Type B pancreatic cell (in vitro differentiated cells): ENCODE measurements at places on chromosomes 6 and 20. TPM values are rescaled to one million over a fixed set of nuclear protein-coding genes. Genes with fewer than 3 reads are reported as not detected.

The CAPN11 gene
- not detected in 2 replicates for total RNA-seq

The BANF2 gene
- total RNA-seq, result not detected in 2 replicates

The SLC22A2 gene
- not detected in 2 replicates for total RNA-seq

The NPBWR2 gene
- total RNA-seq, result not detected in 2 replicates

The ZMYND8 gene
- total RNA-seq, result 38.9 and 58.9 TPM in 2 replicates

The TCF15 gene
- 0.94 TPM in 1 of 2 replicates, not detected in the other for total RNA-seq

The UNC93A gene
- total RNA-seq, result 3.7 and 11.2 TPM in 2 replicates

The BCAS1 gene
- total RNA-seq, result 10.7 and 43.3 TPM in 2 replicates

DNA sequence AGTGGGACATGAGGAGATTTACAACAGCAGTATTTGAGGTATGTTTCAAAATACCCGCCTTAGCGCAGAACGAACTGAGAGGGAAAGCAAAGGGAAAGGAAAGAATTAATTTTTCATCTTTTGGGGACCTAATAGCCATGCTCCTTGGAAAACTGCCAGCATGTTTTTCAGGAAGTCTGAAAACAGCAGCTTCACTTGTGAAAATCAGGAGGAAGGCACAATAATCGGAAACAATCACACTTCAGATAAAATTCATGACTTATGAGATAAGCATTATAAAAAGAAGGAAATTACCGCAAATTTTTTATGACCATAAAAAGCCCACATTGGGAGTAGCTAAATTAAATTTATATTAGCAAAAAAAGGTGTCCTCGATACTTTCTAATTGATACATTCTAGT is 541.1 kb downstream of the HAO1 start:
- no peaks in the 10 kb centered on the region for H3K4me1 ChIP-seq
- H3K27me3 ChIP-seq, result no peaks in the 10 kb centered on the region
- no peak overlapping the region for H3K4me3 ChIP-seq
- H3K27ac ChIP-seq, result no peak overlapping the region
- H3K36me3 ChIP-seq, result no peaks in the 10 kb centered on the region

- H3K27ac ChIP-seq, result no peak overlapping the region
- no peaks in the 10 kb centered on the region for H3K36me3 ChIP-seq
- H3K4me1 ChIP-seq, result no peaks in the 10 kb centered on the region
- no peak overlapping the region for H3K4me3 ChIP-seq
- peaks cover 2% of the 10 kb centered on the region for H3K27me3 ChIP-seq
These were observed 14.7 kb downstream of the DPPA5 start for GRCh38 chr6:73339340-73339739.

- no peak for DNase-seq
- H3K4me1 ChIP-seq, result peaks cover 18% of the 10 kb centered on the region
- peak overlapping the region; percentile 1 for H3K27ac ChIP-seq
- no peaks in the 10 kb centered on the region for H3K27me3 ChIP-seq
- no peak overlapping the region for H3K4me3 ChIP-seq
These were observed 17.2 kb upstream of the DST start for GRCh38 chr6:56659721-56660380.

- peak overlapping the region; percentile 84 for H3K27ac ChIP-seq
- peaks cover 3% of the 10 kb centered on the region for H3K36me3 ChIP-seq
- no peaks in the 10 kb centered on the region for H3K27me3 ChIP-seq
- H3K4me1 ChIP-seq, result peaks cover 6% of the 10 kb centered on the region
These were observed 774 bp upstream of the SFT2D1 start for GRCh38 chr6:166343150-166343487.

- no peak for DNase-seq
- no peaks in the 10 kb centered on the region for H3K27me3 ChIP-seq
- peaks cover 16% of the 10 kb centered on the region for H3K4me1 ChIP-seq
- no peak overlapping the region for H3K27ac ChIP-seq
These were observed 10.3 kb downstream of the FILIP1 start for GRCh38 chr6:75483136-75483952.

DNA sequence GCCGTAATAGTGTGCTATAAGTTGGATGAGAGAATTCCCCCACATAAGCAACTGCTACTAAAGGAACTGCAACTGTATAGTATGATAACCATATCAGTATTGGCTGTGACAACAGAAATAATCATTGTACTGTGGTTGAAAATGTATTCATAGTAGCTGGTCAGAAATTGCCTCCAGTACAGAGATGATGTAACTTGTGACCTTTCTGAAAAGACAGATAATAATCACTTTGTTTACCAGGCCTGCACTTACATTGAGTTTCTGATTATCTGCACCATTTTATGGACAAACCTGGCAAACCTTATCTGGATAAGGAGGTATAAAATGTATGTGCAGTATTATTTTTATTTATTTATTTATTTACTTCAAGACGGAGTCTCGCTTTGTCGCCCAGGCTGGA is 19.0 kb downstream of the CFAP206 start:
- peaks cover 2% of the 10 kb centered on the region for H3K36me3 ChIP-seq
- H3K4me1 ChIP-seq, result peaks cover under 1% of the 10 kb centered on the region
- H3K4me3 ChIP-seq, result no peak overlapping the region
- no peak overlapping the region for H3K27ac ChIP-seq
- H3K27me3 ChIP-seq, result no peaks in the 10 kb centered on the region

DNA sequence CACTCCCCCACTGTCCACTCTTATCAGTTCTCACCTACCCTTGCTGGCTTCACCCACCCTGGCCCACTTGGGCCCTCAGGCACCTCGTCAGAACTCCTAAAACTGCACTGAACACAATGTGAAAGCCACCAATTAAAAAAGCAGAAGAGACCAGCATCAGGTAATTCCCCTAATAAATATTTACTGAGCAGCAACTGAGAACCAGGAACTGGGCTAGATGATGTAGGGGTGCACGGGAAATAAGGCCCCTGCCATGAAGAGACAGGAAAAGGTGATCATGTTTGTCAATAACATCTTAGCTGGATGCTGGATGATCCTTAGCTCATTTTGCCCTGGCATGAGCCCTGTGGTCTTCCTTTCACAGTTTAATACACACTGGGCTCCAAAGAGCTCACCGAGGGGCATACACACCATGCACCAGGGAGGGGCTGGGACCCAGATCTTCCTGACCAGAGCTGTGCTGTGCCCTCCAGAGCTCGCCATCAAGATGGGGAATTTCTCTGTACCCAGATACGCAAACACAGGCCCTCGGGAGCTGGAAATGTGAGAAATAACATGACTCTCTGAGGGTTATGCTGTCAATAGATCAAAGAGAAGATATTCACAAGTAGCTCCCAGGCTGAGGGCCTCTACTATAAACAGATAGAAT is 113.6 kb upstream of the SLC22A16 start:
- H3K36me3 ChIP-seq, result no peaks in the 10 kb centered on the region
- H3K27me3 ChIP-seq, result peaks cover 12% of the 10 kb centered on the region

DNA sequence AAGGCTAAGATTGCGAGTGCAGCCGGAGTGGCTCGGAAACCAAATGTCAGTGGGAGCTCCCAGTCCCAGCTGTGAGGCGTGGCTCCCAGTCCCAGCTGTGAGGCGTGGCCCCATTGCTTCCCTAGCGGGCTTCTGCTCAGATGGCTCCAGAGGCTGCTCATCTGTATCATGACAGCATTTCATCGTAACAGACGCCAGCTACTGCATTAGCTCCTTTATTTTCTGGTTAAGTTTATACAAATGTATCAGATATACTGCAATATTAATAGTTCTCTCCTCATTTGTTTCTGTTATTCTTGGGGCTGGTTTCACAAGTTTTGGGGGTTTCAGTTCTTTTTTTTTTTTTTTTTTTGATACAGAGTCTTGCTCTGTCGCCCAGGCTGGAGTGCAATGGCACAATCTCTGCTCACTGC is 34.7 kb upstream of the TBXT start:
- no peaks in the 10 kb centered on the region for H3K36me3 ChIP-seq
- no peak for DNase-seq
- H3K27me3 ChIP-seq, result peaks cover 28% of the 10 kb centered on the region
- no peak overlapping the region for H3K4me3 ChIP-seq
- no peak overlapping the region for H3K27ac ChIP-seq

DNA sequence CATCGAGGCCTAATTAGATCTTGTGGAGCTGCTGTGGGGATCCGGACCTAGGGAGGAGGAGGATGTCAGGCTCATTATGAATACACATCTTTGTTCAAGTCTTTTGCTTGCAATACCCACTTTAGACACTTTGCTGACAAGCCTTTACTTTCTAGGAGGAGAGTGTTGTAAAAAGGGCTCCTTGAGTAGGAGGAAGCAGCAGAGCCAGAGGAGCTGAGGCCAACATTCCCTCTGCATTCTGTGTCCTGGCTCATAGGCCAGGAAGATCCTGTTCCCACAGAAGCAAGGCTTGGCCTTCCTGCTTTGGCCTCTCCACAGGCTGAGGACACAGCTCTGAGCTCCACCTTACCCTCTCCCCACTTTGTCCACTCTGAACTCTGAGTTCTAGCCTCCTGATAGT is 67.1 kb downstream of the TPD52L1 start:
- no peak overlapping the region for H3K4me3 ChIP-seq
- H3K36me3 ChIP-seq, result peaks cover 4% of the 10 kb centered on the region
- H3K27me3 ChIP-seq, result no peaks in the 10 kb centered on the region
- no peak for DNase-seq
- H3K27ac ChIP-seq, result no peak overlapping the region

DNA sequence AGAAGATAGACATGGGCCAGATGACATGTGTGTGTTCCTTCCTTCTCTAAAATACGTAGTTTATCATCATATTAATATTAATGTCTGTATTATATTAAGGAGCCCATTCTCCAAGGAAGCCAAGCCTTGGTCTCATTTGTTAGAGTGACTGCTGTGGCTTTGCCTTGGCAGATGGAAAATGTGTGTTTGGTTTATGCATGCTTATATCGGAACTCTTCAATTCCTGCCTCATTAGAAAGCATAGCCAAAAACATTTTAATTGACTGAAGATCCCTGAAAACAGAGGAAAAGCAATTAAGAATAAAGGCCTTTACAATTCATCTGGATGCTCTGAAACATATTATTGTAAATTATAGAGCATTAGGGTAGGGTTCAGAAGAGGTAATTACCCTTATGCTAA is 106.4 kb downstream of the COL9A1 start:
- no peak overlapping the region for H3K4me3 ChIP-seq
- no peak overlapping the region for H3K27ac ChIP-seq
- H3K36me3 ChIP-seq, result no peaks in the 10 kb centered on the region
- no peak for DNase-seq

- no peak for DNase-seq
- no peaks in the 10 kb centered on the region for H3K27me3 ChIP-seq
- no peaks in the 10 kb centered on the region for H3K4me1 ChIP-seq
These were observed 10.8 kb downstream of the SLC4A11 start for GRCh38 chr20:3227936-3228749.

- peak overlapping the region; percentile 70 for H3K4me3 ChIP-seq
- no peaks in the 10 kb centered on the region for H3K27me3 ChIP-seq
- H3K36me3 ChIP-seq, result no peaks in the 10 kb centered on the region
- peak overlapping the region; percentile 45 for H3K27ac ChIP-seq
- H3K4me1 ChIP-seq, result peaks cover 12% of the 10 kb centered on the region
These were observed 93.3 kb downstream of the GPX5 start for GRCh38 chr6:28618898-28619555.

DNA sequence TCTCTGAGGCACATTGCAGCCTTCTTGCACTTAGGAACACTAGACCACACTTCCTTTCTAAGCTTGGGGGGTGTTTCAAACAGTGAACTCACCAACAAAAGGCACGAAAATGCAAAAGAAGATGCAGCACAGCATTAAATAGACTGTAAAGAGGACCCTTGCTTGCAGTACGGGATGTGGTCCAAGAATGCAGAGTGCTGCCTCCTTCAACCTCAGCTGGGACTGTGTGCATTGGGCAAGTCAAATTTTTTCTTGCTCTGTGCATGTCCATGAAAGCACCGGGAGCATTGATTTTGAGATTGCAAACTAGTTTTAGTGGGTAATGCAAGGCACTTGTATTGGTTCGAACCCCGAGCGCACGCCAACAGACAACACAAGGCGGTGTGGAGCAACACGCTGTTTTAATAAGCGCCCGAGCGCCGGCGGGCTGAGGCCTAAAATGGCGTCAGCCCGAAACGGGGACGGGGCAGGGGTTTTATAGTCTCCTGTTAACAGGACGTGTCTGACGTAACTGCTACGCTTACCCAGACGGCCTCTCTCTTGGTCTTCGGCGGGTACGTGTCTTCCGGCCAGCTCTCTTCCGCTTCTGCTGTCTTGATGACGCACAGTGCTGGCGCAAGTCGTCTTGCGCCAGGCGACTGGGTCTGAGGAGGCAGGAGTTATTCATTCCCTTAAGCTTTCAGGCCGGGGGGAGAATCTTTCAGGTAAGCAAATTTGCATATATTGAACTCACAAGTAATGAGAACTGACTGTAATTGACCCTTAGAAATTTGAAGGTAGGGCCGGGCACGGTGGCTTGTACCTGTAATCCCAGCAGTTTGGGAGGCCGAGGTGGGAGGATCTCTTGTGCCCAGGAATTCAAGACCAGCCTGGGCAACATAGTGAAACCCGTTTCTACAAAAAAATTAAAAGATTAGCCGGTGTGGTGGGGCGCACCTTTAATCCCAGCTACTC is 18.7 kb upstream of the ZFP64 start:
- peaks cover 13% of the 10 kb centered on the region for H3K27me3 ChIP-seq
- H3K4me3 ChIP-seq, result no peak overlapping the region
- H3K36me3 ChIP-seq, result no peaks in the 10 kb centered on the region
- no peak overlapping the region for H3K27ac ChIP-seq
- H3K4me1 ChIP-seq, result no peaks in the 10 kb centered on the region

- no peak overlapping the region for H3K27ac ChIP-seq
- no peak for DNase-seq
- no peak overlapping the region for H3K4me3 ChIP-seq
- no peaks in the 10 kb centered on the region for H3K4me1 ChIP-seq
- H3K36me3 ChIP-seq, result no peaks in the 10 kb centered on the region
- no peaks in the 10 kb centered on the region for H3K27me3 ChIP-seq
These were observed 102.0 kb upstream of the TENT5A start for GRCh38 chr6:81854474-81854873.

DNA sequence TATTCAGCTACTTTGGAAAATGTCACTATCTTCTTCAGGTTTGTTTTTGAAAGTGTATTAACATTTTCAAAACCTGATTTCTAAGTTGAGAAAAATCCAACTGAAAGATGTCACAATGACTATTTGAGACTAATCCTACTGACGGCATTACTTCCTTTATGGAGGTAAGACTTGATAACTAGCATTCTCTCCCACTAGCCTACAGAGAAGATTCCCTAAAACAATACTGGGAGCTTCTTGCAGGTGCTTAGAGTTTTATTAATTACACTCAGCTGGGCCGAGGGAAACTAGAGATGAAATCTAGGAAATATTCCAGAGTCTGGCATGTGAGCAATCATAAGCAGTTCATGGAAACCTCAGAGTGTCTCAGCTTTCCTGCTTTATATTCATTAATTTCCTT is 114.0 kb downstream of the LCA5 start:
- no peaks in the 10 kb centered on the region for H3K27me3 ChIP-seq
- no peak overlapping the region for H3K4me3 ChIP-seq
- no peak overlapping the region for H3K27ac ChIP-seq
- DNase-seq, result no peak
- H3K4me1 ChIP-seq, result peaks cover 14% of the 10 kb centered on the region
